A549 treated with RU486 at 1 μM for 4 hours (cell line): ENCODE measurements at places on chromosomes 7 and 10. TPM values are rescaled to one million over a fixed set of nuclear protein-coding genes. Genes with fewer than 3 reads are reported as not detected.

EPO gene
- total RNA-seq, result 0.07 to 0.23 TPM in 2 of 5 replicates, not detected in the others

C10orf105 gene
- total RNA-seq, result not detected in 5 replicates

SLC26A3 gene
- not detected in 5 replicates for total RNA-seq

CCZ1 gene
- total RNA-seq, result 54.7 to 81.6 TPM (median 80.6 TPM) in 5 replicates

NPSR1 gene
- not detected in 5 replicates for total RNA-seq

ZNF727 gene
- not detected in 5 replicates for total RNA-seq

RPEL1 gene
- 0.08 TPM in 1 of 5 replicates, not detected in the others for total RNA-seq
